Lower leg skin (tissue), 4 donors: ENCODE measurements at places on chromosomes 11 and 22.
A peak's percentile ranks its signal among the peaks of the same experiment; 100 is the strongest.

DNA sequence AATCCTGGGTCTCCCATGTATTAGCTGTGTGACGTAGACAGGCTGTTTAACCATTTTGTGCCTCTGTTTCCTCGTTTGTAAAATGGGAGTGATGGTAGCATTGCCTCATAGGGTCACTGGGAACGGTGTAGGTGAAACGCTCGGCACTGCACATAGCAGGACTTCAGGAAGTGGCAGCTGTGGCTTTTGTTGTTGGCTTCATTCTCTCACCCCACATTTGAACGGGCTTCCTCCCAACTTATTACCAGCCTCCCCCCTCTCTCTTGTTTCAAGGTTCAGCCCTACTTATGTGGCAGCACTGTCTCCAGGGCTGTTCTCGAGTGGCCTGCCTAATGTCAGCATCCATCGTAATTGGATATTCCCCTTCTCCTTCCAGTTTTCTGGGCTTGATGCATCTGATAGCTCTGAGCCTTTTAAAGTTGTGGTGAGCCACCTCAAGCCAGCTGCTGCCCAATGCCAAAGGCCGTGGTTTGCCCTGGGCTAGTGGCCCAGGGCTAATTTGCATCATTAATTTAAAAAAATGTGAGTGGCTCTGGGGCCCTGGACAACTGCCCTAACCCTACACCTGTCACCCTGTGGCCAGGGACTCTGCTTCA lies 217.8 kb upstream of the TBCEL start:
- DNase-seq: no peak

- no peak for DNase-seq
Measured at GRCh38 chr11:43212279-43212678, 99.5 kb upstream of the API5 start.

DNA sequence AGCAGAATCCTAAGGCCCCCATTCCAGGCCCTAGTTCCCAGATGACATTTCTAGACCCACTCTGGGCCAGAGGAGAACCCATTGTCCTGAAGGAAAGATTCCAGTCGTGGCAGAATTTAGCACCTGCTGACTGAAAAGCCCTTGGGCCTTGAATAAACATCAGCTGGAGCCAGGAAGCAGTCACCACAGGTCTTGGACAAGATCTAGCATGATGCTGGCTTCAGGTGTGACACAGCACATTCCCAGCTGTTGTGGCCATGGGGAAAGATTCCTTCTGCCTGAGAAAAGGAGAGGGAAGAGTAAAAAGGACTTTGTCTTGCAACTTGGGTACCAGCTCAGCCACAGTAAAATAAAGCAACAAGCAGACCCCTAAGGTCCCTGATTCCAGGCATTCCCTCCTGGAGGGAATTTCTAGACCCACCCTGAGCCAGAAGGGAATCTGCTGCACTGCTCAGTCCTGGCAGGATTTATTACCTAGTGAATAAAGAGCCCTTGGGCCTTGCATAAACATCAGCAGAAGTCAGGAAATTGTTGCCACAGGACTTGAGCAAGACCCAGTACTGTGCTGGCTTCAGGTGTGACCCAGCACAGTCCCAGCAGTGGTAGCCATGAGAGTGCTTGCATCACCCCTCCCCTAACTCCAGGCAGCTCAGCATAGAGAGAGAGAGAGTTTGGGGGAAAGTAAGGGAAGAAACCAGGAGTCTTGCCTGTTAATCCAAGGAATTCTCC lies 42.5 kb upstream of the PAMR1 start:
- peak; percentile 53 for DNase-seq

- no peak for DNase-seq
Measured at GRCh38 chr11:96037405-96037949, 113.6 kb upstream of the MTMR2 start.

- no peak for DNase-seq
Measured at GRCh38 chr22:38406617-38407016, 48.4 kb downstream of the KCNJ4 start.

DNA sequence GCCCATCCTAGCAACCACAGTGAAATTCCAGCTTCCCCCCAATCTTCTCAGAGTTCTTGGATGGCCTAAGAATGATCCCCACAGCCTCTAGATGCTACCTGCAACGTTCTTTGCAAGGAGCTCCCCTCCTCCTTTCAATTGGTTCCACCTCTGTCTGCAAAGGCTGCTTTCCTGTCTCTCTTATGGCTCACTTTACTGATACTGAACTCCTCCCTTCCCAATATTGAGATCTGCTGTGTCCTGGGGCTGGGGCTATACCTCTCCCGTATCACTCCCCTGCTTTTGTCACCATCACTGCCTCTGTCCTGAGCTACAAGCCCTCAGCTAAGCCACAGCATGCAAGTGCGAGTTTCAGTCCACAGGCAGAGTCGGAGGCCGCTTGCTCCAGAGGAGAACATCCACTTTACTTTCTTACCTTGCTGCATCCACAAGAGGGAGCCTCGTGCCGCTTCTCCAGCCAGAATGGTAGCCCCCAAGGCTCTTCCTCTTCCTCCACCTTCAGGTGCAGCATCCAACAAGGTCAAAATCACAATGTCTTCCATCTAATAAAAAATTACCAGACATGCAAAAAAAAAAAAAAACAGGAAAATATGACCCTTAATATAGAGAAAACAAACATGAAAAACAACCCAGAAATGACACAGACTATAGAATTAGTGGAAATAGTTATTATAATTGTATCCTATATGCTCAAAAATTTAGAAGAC lies 48.6 kb upstream of the TMEM45B start:
- DNase-seq: no peak

DNA sequence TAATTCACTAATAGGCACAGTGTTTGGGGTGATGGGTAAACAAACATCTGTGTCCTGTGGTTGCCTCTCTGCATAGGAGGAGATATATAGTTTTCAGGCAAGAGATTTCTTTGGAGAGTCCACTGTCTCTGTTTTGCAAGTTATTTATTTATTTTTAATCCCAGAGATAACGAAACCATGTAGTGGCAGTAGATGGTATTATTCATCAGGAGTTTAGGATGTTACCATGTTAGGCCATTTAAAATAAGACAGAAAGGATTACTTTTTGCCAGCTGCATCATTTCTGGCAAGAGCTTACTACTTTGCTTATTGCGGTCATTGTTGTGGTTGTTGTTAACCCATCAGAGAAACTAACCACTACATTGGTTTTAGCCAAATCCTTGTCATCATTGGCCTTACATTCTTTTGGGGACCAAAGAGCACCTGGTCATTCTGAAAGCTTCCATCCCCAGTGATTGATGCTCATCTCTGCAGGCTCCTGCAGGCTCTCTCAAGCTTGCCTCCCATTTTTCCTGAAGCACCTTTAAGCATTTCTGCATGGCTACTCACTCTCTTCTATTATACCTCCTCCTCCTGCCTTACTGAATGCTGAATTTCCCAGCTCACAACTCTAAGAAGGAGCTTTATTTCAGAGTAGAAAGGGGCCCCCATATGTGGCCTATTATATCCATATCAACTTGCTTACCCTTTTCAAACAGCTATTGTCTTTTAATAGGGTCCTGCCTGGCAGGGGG lies 84.4 kb downstream of the CSTPP1 start:
- DNase-seq: no peak

DNA sequence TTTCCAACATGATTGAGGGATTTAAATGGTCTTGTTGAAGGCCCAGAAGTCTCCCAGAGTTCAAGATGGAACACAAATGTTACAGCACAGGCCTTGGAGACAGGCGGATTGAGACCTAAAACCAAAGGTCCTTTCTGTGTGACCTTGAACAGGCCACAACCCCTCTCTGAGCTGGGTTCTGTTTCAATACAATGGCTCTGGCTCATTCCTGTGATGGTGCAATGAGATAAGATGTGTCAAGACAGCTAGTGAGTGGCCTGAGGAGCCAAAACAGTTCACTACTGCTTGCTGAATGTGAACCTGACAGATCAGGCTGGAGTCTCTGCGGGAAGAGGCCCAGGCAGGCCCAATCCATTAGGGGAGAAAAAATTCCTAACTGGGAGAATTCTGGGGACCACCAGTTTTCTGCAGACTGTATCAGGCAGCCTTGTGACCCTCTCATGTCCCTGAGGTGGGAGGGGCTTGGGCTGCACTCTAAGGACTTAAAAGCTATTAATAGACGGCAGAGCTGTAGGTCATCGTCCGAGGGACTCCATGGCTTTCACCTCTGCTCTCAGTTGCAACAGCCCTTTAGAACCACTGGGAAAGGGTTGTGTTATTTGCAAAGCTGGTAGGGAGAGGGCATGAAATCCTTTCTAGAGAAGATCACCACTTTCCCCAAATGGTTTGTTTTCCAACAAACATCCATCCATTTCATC lies 126.1 kb upstream of the TEAD1 start:
- DNase-seq: peak; percentile 40

GRCh38 chr11:71070490-71071453 lies 181.6 kb downstream of the SHANK2 start:
- DNase-seq: no peak
